ENCODE measurements at places on chromosomes 16 and 17. TPM values are rescaled to one million over a fixed set of nuclear protein-coding genes. Genes with fewer than 3 reads are reported as not detected.

DNA sequence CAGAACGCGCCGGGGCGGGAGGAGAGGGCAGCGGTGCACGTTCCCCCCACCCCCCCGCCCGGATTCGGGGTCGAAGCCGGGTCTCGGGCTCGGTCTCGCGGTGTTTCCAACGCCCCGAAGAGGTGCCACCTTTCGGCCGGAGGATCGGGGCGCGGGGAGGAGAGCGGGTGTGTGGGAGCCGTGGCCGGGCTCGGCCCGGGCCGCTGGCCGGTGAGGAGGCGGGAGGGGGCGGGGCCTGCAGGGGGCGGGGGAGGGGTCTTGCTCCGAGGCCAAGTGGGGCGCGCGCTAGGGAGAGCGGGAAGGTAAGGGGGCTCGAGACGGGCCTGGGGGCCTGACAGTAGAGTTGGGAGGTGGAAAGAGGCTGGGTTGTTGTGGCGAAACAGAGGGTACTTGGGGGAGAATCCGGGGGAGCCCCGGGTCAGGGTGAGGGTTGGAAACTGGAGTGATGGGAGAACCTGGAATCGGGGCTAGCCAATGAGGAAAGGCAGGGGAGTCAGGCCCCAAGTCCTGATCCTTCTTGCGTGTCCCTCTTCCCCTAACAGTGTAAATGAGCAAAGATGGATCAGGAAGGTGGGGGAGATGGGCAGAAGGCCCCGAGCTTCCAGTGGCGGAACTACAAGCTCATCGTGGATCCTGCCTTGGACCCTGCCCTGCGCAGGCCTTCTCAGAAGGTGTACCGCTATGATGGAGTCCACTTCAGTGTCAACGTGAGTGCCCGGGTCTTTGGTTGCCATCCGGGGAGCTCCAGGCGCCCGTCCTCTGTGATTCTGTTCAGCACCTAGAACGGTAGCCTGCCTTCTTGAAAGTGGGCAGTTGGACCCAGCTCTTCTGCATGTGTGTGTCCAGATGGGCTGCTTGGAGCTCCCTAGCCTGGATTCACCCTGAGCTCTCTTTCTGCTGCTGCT is 873 bp downstream of the SETD1A start:
- DNase-seq = peak; percentile 56

DNA sequence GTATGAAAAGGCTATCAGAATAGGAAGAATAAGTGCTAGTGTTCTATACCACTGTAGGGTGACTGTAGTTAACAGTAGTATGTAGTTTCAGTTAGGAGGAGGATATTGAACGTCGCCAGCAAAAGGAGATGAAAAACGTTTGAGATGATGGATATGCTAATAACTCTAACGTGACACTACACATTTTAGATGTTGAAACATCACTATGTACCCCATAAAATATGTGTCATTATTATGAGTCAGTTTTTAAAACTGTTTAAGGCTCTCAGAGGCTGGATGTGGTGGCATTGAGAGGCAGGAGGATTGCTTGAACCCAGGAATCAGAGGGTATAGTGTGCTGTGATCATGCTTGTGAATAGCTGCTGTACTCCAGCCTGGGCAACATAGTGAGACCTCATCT is 31.8 kb downstream of the UBN1 start:
- DNase-seq = no peak

DNA sequence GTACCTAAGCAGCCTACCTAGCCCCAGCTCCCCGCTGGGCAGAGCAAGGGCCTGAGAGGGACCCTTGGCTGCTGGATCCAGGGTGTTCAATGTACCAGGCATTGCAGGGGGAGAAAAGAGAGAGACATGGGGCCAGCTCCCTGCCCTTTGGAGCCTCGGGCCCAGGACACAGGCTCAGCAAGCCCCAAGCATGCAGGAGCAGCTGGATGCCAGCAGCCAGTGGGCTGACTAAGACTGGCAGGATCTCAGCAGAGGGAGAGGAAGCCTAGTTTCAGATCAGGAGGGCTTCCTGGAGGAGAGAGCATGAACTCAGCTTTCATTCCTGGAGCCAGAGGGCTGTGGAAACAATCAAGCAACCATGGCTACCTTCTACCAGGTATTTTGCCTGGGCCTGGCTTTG is 82.0 kb upstream of the NKD1 start:
- no peak for DNase-seq

- DNase-seq = no peak
Measured at GRCh38 chr16:79154086-79154485, 446.5 kb downstream of the MAF start.

- no peak for DNase-seq
Measured at GRCh38 chr16:15749371-15749770, 99.3 kb downstream of the NDE1 start.

Gene TNS4
- total RNA-seq = 0.95 TPM

Gene GOSR1
- 54.6 TPM for total RNA-seq

Gene TMEM92
- 1.6 TPM for total RNA-seq

- no peak for DNase-seq
Measured at GRCh38 chr17:58786586-58787295, 31.1 kb downstream of the PPM1E start.

Gene ZP2
- total RNA-seq = not detected

GRCh38 chr16:53501216-53501859 is 1.7 kb downstream of the AKTIP start:
- no peak for DNase-seq

DNA sequence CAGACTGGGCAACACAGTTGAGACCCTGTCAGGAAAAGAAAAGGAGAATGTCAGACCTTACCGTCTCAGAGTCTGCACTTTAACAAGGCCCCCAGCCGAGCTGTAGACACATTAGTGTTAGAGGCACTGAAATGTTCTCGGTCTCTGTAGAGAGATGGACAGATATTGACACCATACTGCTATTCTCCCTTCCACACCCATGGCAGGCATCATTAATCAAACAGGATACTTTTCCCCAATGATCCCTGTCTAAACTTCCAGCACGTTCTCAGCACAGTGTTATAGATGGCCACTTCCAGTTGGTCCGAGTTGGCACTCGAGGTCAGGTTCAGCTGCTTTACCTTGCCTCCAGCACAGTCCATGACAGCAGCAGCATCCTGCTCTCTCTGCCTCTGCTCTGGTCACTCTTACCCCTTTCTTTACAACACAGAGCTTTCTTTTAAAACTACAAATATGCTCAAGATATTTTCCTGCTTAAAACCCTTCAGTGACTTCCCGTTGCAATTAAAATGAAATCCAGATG is 251.6 kb downstream of the SNX29 start:
- DNase-seq = no peak
